ENCODE measurements at places on chromosomes 12 and 14. TPM values are rescaled to one million over a fixed set of nuclear protein-coding genes. Genes with fewer than 3 reads are reported as not detected.

Gene RAD51AP1
- total RNA-seq = 1.2 TPM

Gene BHLHE41
- 12.0 TPM for total RNA-seq

Gene TMEM119
- 21.1 TPM for total RNA-seq

Gene RNASE7
- total RNA-seq = not detected

Gene PFDN5
- 386 TPM for total RNA-seq

Gene PYGL
- total RNA-seq = 49.0 TPM

Gene OAS3
- total RNA-seq = 16.7 TPM

Gene EPYC
- not detected for total RNA-seq

Gene SALL2
- 9.2 TPM for total RNA-seq

Gene IAPP
- total RNA-seq = not detected

Gene ADCY6
- total RNA-seq = 85.1 TPM

Gene FZD10
- total RNA-seq = 1.2 TPM

Gene RNASE2
- 4.5 TPM for total RNA-seq

Gene STYK1
- 0.36 TPM for total RNA-seq

Gene PGF
- total RNA-seq = 29.1 TPM

Gene EMP1
- total RNA-seq = 594 TPM

Gene ESRRB
- 0.52 TPM for total RNA-seq

Gene YLPM1
- 79.9 TPM for total RNA-seq

Gene RAD9B
- total RNA-seq = 0.57 TPM

Gene RITA1
- total RNA-seq = 6.1 TPM

Gene TBX3
- total RNA-seq = 3.7 TPM

Gene PLEKHD1
- total RNA-seq = 0.26 TPM

Gene CCDC184
- total RNA-seq = 1.1 TPM

Gene BDKRB2
- 5.2 TPM for total RNA-seq

Gene GLIPR1L1
- total RNA-seq = not detected

Gene TAS2R14
- total RNA-seq = 6.4 TPM

Gene BIN2
- 11.7 TPM for total RNA-seq

Gene CCDC198
- total RNA-seq = not detected

Gene MYL2
- total RNA-seq = not detected

Gene GOLGA3
- 83.1 TPM for total RNA-seq

Gene OR4E2
- total RNA-seq = not detected

Gene BAG5
- 30.4 TPM for total RNA-seq

Gene KRT5
- total RNA-seq = not detected

Gene HSP90AA1
- total RNA-seq = 379 TPM

Gene HSPB8
- 88.4 TPM for total RNA-seq

Gene DUSP6
- total RNA-seq = 94.6 TPM

Gene RBMS2
- total RNA-seq = 72.0 TPM

Gene MEG3
- total RNA-seq = 51.2 TPM

Gene CCDC38
- total RNA-seq = not detected

Gene TXNDC16
- total RNA-seq = 10.2 TPM

Gene CTSG
- 26.1 TPM for total RNA-seq

Gene INHBC
- total RNA-seq = not detected

Gene ACSS3
- 20.5 TPM for total RNA-seq

Gene UNC79
- 0.21 TPM for total RNA-seq

Gene SYCP3
- total RNA-seq = 0.65 TPM

Gene GPR135
- total RNA-seq = 7.4 TPM

Gene PTGER2
- total RNA-seq = 5.1 TPM

Gene DNAI7
- total RNA-seq = 1.2 TPM

Gene KRT74
- total RNA-seq = not detected

Gene ADGRD1
- total RNA-seq = 59.2 TPM

Gene PLEK2
- 1.9 TPM for total RNA-seq

Gene HSPA2
- 41.4 TPM for total RNA-seq

Gene KCNC2
- total RNA-seq = not detected

Gene RERGL
- 6.9 TPM for total RNA-seq

Gene TPPP2
- not detected for total RNA-seq
